ENCODE measurements at places on chromosomes 7 and 10. TPM values are rescaled to one million over a fixed set of nuclear protein-coding genes. Genes with fewer than 3 reads are reported as not detected.

Gene CRYGN
- not detected for total RNA-seq

Gene ELOVL3
- not detected for total RNA-seq

GRCh38 chr10:113241599-113242360 lies 291.7 kb downstream of the TCF7L2 start:
- DNase-seq = no peak

Gene SPDYE2
- not detected for total RNA-seq

- DNase-seq = no peak
These were observed 822.3 kb downstream of the PHTF2 start for GRCh38 chr7:78620920-78621319.

- DNase-seq = no peak
These were observed 4.2 kb downstream of the AHR start for GRCh38 chr7:17302575-17303142.

DNA sequence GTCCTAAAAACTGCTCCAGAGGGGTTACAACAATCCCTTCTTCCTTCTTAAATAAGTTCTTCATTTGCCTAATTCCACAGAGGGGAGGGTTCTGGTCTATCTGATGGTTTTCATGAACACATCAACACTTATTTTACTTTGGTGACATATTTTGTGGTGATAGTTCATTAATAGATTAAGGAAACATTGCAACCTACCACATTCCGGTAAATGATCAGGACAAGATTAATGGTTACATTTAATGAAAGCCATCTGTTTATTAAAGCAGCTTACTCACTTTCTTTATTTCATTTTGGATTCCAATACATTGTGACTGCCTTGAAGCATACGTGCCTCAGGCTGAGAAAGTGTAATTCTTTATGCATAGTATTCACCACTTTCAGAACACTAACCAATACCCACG lies 101.0 kb downstream of the SKIDA1 start:
- no peak for DNase-seq

DNA sequence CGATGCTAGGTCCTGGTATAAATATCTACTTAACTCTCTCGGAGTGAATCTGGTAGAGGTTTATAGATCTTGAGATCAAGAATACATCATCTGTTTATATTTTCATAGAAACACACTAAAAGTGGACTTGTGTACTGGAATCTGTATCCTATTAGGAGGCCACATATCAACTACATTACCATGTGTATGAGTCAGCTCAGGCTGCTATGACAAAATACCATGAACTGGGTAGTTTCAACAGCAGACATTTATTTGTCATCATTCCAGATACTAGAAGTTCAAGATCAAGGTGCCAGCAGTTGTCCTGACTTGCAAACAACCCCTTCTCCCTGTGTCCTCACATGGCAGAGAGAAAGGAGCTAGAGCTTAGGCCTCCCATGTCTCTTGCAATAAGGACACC lies 113.9 kb upstream of the PFKP start:
- no peak for DNase-seq

DNA sequence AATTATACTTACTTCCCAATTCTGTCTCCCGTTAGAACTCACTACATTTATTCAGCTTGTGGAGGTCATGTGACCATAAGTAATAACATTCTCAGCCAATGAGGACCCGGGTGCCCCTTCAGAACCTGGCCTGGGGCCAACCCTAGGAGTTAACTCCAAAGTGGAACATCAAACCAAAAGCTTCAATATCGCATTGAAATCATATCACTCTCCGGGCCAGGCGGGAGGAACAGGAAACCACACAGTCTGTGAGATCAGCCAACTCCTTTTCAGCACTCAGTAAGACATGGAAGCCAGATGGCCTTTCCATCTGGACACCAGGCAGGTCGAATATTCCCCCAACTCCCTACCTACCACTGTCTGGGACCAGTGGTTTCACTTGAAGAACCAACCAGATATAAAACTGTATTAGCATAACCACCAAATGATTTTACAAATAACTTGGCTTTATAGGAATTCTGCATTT lies 5.5 kb downstream of the CREB3L2 start:
- DNase-seq = no peak

- DNase-seq = no peak
These were observed 182.4 kb downstream of the SEM1 start for GRCh38 chr7:96527133-96527827.

DNA sequence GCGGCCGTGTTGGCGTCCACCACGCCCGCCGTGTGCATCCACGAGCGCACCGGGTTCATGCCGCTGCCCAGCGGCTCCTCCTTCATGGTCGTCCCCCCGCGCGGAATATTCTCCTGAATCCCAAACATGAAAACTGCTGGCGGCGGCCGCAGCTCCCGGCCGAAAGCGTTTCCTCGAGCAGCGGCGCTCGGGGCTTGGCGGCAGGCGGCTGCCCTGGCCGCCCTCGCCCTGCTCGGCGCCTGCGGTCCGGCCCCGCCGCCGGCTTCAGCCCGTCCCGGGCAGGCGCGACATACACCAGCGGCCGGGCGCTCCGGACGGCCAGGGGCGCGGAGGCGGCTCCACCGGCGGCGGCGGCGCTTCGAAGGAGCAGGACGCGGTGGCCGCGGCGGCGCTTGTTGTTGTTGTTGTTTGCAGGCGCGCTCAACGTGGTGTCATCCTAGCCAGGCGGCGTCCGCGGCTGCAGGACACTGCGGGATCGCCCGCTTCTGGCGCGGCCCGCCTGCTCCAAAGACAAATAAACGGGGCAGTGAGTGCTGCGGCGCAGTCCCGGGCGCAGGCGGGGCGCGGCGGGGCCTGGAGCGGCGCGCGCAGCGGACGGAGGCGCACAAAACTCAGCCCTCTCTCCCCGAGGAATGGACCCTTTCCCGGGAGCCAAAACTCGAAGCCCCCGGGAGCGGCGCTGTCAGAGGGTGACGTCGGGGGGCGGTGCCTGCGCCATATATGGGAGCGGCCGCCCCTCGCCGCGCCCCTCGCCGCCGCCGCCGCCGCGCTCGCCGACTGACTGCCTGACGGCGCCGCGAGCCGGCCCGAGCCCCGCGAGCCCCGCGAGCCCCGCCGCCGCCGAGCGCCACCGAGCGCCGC lies at the start of gene EBF3:
EBF3 (minus strand) TSS at position 634 of the 861 bp plus-strand sequence; CDS start at position 128, 506 bp downstream.
- peak; percentile 8 for DNase-seq

DNA sequence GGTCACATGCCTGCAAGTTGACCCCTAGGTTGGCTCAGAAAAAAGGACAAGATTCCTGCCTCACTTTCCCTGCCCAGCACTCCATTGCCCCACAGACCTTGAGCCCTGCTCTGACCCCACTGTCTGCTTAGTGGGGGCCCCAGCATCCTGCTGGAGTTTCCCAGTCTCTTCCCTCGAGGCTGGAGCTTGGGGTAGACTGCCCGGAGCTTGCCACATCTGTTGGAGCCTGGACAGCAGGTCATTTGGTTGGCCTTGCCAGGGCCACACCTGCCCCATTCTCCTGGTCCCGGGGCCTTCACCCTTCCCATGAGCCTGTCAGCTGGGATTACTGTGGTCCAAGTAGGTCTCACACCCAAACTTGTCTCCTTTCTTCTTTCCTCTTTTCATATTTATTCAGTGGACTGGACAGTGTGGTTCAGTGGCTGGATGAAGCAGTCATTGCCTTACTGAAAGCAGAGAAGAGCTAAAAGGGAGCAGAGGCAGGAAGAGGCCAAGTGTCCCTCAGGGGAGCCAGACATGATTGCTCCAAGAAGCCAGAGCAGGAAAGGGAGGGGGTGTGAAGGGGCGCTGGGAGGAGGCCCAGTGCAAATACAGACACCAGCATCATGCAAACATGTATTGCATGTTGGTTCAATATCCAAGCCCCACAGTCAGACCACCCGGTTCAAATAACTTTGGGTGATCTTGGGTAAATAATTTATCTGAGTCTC lies 56.2 kb upstream of the CACUL1 start:
- no peak for DNase-seq
